GM06990 (cell line): ENCODE measurements at places on chromosomes 1 and 21.

DNA sequence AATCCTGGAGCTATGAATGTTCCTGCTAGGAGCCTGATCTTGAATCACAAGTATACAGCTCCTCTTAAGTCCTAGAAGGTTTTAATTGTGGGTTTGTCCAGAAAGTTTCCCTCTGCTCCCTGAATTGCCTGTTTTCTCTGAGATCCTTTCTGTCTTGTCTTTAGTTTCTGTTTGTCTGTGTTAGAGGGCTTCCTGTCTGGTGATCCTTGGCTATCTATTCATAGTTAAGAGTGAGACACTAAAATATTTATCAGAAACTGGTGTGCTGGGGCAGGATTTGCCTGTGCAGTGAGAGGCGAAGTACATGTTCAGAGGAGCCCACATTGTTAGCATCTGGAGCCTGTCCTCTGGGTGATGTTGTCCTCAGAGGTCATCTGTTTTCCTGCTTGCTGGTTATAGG, 45.4 kb downstream of the ETS2 start:
- DNase-seq: no peak

DNA sequence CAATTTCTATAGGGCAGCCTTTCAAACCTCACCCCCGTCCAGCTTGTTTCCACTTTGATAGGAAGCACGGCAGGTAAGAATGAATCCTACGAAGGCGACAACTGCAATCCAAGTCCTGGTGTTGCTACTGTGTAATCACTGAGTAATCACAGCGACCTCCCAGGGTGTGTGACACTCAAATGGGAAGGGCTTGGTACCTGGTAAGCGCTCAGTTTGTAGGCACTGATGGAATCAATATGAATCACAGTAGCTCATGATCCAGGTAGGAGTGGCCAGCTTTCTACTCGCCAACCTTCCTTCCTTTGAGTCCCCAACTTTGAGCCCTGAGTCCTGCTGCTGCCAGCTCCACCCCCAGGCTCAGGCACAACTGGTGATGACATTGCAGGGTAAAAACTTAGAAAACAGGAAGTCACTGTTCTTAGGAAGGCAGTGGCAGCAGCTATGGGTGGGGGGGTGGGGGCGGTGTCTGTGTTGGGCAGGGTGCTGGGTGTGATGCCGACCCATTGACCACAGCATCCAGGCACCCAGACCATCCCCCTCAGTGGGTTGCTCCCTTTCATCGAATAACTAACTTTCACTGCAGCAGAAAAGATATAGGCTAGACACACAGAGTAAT, 70.7 kb downstream of the CD247 start:
- DNase-seq: peak; percentile 35

GRCh38 chr1:183987593-183988318, 49.8 kb downstream of the COLGALT2 start:
- DNase-seq: no peak

- DNase-seq: no peak
These were observed 1.5 kb downstream of the B4GALT2 start for GRCh38 chr1:43980255-43981134.

DNA sequence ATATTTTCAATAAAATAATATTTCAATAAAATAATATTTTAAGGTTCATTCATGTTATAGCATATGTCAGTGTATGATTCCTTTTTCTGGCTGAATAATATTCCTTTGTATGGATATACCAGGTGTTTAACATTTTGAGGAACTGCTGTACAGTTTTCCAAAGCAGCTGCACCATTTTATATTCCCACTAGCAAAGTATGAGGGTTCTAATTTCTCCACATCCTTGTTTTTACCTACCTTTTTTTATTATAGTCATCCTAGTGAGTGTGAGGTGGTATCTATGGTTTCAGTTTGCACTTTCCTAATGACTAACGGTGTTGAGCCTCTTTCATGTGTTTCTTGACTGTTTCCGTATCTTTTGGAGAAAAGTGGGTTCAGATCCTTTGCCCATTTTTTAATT, 5.2 kb downstream of the DEGS1 start:
- DNase-seq: no peak

DNA sequence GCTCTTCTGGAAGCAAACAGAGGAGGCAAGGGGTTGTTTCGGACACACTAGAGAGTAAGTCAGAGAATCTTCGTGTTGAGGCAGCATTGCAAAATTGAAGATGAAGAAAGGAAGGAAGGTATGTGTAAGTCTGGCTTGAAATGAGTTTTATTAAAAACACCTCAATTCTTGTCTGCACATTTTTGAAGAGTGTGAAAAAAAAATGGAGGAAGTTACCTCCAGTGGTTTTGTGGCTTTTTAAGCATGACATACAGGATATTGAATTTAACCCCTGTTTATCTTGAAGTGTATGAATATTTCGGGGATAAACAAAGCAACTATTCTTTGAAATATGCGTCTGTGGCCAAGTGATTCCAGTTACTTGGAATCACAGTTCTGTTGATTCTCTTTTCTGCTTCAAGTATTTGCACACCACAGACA, 203.2 kb upstream of the SGIP1 start:
- DNase-seq: no peak

- peak; percentile 97 for DNase-seq
These were observed at the start of gene FAM20B for GRCh38 chr1:179025125-179025974. FAM20B (plus strand) TSS chr1:179025894; CDS start chr1:179043848, 17,954 bp downstream.

- DNase-seq: no peak
These were observed 65.8 kb upstream of the IGSF21 start for GRCh38 chr1:18041685-18042355.
